Fibroblast of the aortic adventitia (primary cell): ENCODE measurements at places on chromosomes 3 and 15.

DNA sequence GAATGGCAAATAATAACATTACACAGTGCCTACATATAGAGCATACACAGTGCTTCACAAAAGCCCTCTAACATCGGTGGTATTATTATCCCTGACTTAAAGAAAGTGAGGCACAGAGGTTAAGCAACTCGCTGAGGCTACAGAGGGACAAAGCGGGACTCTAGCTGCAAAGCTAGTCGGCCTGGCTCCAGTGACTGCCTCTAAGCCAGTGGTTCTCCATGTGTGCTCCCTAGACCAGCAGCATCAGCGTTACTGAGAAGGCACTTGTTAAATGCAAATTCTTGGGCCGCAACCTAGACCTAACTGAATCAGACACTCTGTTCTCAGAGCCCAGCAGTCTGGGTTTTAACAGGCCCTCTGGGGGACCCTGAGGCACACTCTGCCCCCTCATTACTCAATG lies 33.1 kb upstream of the LIPC start:
- no peak for DNase-seq

DNA sequence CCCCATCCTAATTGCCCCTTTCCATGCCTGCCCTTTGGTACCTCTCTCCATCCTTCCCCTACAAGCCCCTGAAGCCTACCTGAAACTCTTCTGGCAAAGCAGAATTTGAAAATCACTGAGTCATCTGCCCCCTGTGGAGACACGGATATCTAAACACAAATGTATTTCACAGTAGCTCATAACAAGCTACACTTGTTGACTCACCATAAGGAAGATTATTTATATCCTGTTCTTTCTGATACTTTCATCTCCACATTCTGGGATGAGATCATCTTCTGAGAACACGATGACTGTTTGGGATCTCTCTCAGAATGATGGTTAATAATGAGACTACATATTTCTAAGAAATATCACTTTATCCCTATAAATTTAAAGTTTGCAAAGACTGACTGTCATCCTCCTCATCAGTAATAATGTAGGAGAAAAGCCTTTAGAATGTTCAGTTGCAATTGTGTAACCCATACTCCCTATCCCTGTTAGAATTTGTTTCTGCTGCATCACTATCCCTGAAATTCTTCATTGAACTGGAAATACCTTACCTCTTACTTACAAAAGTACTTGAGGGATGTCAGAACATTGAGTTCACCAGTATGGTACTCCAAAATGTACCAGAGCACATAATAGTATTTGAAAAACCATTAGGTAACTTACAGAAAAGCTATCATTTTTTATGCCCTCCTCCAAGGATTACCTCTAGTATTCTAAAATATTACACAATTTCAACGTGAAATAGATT lies 116.1 kb upstream of the IL12A start:
- peak; percentile 68 for DNase-seq

GRCh38 chr3:173351886-173352285 lies 45.7 kb upstream of the NLGN1 start:
- DNase-seq, result no peak

GRCh38 chr15:96340598-96341512 lies 10.4 kb downstream of the NR2F2 start:
- DNase-seq, result peak; percentile 66

DNA sequence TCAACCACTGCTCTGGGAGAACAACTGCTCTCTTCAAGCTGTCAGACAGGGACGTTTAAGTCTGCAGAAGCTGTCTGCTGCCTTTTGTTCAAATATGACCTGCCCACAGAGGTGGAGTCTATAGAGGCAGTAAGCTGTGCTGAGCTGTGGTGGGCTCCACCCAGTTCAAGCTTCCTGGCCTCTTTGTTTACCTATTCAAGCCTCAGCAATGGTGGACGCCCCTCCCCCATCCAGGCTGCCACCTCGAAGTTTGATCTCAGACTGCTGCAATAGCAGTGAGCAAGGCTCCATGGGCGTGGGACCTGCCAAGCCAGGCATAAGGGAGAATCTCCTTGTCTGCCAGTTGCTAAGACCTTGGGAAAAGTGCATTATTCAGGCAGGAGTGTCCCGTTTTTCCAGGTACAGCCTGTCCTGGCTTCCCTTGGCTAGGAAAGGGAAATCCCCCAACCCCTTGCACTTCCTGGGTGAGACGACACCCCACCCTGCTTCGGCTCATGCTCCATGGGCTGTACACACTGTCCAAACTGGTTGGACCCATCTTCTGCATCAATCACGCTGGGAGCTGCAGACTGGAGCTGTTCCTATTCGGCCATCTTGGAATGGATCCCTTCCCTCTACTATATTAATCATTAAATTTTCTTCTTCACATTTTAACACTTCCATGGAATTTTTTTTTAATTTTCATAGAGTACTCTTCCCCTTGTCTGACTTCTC lies 167.0 kb upstream of the UBE2E2 start:
- DNase-seq, result no peak

DNA sequence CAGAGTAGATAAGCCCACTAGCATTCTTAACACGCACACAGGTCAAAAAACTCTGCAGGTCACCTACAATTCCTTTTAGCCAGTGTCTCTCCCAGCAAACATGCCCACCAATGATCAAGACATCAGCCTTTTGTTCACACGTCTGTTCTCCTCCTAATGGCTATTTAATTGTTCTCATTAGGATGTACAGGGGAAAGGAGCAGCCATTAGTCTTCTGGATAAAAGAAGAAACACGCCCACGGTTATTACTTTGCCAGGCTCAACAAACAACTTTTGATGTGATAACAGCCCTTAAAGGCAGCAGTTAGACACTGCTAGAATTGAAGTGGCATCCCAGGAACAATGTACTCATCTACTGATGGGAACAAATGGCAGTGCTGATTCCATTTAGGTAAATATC lies 108.8 kb downstream of the NTRK3 start:
- DNase-seq, result no peak

GRCh38 chr15:71648095-71648494 lies 162.3 kb upstream of the NR2E3 start:
- no peak for DNase-seq

DNA sequence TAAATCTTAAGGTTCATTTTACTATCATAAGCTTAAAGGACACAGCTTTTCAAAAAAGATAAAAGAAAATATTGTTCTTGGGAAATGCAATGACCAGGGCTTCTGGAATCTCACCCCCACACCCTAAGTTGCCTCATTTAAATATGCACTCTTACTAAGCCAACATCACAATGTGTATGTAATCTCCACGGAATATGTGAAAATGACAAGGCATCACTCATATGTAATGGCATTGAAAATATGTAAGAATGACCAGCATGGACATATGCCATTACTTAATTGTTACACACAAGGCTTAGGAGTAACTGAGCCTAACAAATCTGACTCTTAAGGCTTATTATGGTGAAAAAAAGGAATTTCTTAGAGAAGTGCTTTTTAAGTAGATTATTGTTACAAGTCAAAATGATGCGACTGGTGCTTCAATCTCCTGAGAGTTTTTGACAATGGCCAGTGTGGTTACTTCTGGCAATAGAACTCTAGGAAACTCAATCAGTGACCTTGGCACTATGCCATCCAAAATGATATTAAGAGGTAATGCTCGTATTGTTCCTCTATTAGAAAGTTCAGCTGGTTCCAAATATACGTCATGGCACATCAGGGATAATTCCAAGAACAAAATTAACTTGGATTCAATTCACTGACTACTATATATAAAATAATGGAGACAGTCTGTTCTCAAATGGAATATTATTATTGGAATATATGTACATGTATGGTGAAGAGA lies 290.0 kb upstream of the PLSCR5 start:
- peak; percentile 57 for DNase-seq

DNA sequence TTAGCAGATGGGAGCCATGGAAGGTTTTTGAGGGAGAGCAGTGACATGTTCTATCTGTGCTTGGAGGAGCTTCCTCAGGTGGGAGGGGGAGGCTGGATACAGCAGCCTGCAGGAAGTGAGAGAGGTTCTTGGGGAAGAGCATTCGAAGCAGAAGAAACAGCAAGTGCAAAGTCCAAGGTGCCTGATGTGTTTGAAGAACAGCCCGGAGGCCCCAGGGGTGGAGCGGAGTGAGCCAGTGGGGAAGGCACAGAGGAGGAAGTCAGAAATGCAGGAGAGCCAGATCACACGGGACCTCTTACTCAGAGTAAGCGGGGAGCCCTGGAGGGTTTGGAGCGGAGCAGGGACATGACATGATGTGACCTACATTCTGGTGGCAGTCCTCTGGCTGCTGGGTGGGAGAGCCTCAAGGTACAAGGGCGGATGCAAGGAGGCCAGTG lies 10.8 kb downstream of the ITGA11 start:
- DNase-seq, result no peak

DNA sequence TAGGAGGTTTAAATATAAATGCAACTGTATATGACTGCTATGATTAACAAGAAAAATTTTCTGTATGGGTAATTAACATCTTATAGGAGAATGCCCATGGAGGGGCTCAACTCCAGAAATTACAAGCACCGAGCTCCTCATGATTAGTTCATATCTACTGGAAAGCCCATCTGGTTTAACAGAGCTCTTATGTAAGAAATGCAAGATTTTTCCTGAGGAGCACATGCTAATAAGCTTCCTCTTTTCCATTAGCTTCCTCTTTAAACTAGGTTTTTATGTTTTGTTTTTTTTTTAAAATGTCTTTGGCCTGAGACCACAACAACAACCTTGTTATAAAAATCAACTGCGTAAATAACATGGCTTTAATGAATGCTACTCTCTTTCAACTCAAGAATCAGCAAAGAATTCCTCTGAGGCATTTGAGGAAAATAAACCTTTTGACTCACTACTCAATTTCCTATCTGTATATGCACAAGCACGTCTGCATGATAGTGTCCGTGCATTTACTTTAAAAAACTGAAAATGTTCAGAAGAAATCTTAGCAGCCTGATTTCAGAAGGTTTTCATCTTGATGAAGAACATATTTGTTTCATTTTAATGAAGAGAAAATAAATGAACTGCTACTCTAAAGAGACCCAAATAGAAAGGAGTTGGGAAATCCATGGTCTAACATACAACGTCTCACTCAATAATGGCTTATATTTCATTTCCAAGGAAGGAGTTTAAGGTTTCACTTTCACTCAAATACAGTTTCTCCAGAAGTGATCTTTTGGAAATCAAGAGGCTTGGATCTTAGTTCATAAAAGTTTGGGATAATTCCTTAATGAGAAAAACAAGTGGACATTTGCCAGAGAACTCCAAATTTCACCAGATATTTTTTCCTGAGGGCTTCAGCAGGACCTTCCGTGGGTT lies 180.8 kb downstream of the KCNAB1 start:
- peak; percentile 47 for DNase-seq

- no peak for DNase-seq
These were observed 100.4 kb downstream of the PPM1L start for GRCh38 chr3:160856450-160856849.

- peak; percentile 32 for DNase-seq
These were observed 748 bp downstream of the MRPS25 start for GRCh38 chr3:15064299-15064834.

DNA sequence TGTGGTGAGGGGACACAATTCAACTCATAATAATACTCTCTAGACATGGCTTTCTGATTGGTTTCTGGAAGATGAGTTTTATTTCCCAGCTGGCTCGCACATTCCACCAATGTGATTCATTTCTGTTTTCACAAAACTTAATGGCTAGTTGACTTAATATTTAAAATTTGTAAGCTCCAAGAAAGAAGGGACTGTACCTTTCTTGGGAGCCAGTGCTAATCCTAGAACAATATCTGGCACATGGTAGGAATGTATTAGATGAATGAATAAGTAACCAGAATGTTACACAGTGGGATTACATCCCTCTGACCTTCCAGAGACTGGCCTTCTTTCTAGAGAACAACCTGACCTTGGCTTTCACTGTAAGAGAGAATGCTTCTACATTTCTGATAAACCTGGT lies 262.8 kb downstream of the RORA start:
- DNase-seq, result peak; percentile 39

DNA sequence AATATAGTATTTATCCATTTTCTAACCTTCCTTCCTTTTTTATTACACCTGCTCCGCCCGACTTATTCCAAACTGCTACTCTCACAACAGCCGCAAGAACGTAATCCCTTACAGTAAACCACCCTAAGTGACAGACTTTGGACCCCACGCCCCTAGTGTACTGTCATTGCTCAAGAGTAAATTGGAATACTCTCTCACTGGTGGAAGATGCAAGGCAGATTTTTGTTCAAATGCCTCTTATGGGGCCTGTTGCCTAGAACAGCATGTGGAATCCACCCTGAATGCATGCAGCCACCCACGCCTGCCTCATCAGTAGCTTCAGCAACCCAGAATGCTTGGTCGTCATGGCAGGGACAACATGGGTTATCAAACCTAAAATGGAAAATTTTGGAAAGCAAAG lies 226.2 kb upstream of the ST8SIA2 start:
- no peak for DNase-seq

- peak; percentile 97 for DNase-seq
These were observed 143.0 kb downstream of the LPP start for GRCh38 chr3:188296761-188297612.

DNA sequence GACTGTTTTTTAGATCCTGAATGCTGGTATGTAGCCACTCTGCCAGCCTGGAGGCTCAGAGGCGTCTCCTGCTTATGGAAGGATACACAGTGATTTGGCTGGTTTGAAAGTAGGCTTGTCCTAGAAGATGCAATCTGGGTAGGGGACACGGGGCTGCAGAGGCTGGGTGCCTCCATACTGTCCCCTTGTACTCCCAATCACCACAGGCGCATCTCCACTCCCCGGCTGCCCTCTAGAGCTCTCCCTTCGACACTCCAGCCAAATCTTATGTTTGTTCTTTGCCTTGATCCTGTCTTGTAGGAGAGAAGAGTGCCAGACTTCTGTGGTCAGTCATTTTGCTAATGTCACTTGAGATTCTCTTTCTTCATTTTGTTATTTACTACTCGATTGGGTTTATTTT lies 168.8 kb upstream of the THRB start:
- DNase-seq, result no peak

DNA sequence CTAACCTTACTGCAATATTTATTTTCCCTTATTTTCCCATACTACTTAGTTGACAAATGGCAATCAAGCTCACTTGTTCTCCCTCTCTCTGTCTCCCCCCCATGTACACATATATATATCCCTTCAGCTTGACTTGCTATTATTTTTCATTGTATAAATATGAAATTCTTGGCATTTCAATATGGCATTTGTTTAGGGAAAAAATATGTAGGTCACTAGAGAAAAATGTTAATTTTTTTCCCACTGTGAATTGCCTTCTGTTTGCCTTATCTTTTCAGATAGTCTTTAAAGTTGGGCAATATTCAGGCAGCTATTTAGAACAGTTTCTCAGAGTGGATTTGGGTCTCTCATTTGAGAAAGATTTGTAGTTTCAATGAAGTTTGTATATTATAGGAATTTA lies 62.8 kb upstream of the UTS2B start:
- no peak for DNase-seq

- peak; percentile 28 for DNase-seq
These were observed 39.9 kb upstream of the LRTM1 start for GRCh38 chr3:54967731-54968161.

GRCh38 chr3:62462104-62462762 lies 88.9 kb upstream of the FEZF2 start:
- no peak for DNase-seq

DNA sequence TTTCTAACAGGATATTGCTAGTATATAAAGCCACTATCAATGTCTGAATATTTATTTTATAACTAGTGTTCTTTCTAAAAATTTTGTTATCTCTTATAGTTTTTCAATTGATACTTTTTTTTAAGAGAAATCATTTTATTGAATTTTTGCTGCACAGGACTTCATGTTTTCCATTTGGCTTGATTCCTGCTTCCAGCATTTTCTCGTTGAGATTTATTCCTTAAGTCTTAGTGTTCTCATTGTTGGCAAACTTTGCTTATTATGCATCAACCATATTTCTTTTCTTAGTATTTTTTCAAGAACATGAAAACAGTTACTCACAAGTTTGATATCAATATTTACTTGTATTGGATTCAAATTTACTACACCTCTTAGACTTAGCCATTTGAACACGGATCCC lies 113.4 kb downstream of the UNC13C start:
- DNase-seq, result no peak
